Hypothalamus (tissue), 51 donors: ENCODE measurements at places on chromosomes 7 and 10.

- DNase-seq = no peak
Observed at GRCh38 chr10:4450981-4451908, 374.8 kb upstream of the AKR1E2 start.

GRCh38 chr10:44311563-44312051, 73.3 kb downstream of the CXCL12 start:
- DNase-seq = no peak

- no peak for DNase-seq
Observed at GRCh38 chr7:70582927-70583895, 548.7 kb upstream of the GALNT17 start.

GRCh38 chr10:121766426-121766825, 161.4 kb downstream of the ATE1 start:
- DNase-seq = no peak

GRCh38 chr7:55030314-55030713, 11.5 kb downstream of the EGFR start:
- DNase-seq = no peak

DNA sequence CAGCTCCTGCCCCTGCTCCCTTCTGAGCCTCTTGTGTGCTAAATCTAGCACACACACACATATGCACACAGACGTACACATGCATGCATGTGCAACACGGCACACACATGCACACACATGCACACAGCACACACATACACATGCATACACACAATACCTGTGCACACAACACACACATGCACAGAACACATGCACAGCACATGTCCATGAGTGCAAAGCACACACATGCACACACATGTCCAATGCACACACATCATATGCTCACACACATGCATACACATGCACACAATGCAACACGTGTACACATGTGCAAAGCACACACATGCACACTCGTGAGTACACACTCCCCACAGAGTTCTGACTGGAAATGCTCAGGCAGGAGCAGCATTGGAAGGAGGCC, 115.0 kb downstream of the WDR37 start:
- no peak for DNase-seq

DNA sequence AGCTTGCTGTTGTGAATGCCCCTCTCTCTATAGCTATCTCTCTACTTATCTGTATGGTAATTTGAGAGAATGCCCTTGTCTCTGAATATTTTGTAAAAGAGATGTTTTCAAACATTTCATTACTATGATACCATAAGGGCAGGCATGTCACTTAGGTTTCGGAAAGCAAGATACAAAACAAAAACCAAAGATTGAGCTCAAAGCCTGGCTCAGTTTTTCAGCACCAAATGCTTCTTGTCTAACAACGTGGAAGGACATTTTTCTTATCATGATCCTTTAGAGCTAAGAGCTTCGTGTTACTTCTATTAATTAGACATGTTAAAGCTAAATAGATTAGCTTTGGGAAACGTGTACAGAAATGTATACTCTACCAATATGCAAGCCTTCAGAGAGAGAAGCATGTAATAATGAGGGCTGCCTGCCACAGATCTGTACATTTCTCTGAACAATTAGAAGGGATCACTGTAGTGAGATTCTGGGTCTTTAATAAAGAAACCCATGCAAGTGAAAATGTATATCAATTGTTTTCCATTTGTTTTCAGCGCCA, 148.9 kb downstream of the ARID5B start:
- no peak for DNase-seq

DNA sequence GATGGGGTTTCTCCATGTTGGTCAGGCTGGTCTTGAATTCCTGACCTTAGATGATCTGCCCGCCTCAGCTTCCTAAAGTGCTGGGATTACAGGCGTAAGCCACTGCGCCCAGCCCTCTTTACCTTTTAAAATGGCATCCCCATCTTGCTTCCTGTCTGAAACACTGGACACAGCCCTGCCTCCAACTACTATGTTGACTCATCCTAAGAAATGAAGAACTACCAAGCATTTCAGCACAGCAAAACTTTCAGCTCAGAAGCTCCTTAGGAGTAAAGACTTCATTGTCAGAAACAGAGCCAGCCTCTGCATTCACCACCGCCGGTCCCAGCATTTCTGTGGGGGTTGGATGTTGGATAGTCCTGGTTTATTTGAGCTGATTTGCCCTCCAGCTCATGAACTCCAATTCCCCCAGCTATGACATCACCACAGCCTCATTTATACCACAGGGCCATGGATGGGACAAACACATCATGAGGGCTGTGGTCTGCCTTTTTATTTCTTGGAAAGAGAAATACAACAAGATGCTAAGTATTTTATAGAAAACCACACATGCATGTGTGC, 123.5 kb downstream of the ADCY1 start:
- DNase-seq = no peak

DNA sequence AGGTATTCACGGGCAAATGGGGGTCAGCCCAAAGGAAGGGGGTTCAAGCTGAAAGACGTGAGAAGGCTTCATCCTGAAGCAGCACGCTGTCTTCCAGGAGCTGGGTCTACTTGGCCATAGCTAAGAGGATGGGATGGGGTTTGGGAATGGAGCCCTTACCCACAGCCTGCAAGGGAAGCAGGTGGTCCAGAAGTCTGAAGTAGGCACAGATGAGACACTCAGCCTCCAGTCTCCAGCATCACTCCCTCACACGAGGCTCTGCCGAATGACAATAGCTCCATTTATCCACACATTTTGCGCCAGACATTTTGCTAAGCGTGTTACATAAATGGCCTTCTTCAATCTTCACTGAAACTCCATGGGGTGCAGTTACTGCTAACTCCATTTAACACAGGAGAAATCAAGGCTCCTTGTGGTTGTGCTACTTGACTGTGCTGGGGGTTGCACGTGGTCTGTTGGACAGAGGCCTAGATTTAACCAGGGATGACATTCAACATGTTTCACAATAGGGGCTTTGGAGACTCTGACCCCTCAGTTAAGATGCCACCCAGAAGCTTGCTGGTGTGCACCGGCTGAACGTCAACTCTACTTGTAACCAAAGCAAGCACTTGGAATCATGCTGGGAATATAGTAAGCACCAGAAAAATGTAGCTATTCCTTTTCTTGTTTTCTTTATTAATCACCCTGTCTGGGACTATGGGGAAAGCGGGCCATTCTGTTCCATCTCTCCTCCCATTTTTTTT, 85.3 kb downstream of the FAM241B start:
- no peak for DNase-seq

DNA sequence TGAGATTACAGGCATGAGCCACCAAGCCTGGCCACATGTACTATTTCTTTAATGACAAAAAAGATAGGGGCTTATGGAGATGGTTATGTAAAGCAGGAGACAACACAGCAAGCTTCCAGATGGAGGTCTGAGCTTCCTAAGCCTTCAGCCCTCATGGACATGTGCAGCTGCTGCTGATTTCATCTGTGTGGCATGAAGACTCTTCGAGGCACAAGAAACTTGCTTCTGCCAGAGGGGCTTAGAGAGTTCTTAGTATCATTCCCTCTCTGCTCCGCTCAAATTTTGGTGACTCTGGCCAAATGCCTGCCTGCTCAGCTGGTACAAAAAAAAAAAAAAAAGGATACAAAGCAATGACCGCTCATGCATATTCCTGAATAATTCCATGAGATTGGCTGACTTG, 552.5 kb downstream of the TYW1 start:
- no peak for DNase-seq

GRCh38 chr10:89301721-89302445, at the start of gene IFIT2:
TSS of gene IFIT2 (plus strand) at chr10:89302046. CDS start at chr10:89302124, 78 bp downstream.
- DNase-seq = no peak

- no peak for DNase-seq
Observed at GRCh38 chr10:28930514-28931495, 253.5 kb downstream of the BAMBI start.

DNA sequence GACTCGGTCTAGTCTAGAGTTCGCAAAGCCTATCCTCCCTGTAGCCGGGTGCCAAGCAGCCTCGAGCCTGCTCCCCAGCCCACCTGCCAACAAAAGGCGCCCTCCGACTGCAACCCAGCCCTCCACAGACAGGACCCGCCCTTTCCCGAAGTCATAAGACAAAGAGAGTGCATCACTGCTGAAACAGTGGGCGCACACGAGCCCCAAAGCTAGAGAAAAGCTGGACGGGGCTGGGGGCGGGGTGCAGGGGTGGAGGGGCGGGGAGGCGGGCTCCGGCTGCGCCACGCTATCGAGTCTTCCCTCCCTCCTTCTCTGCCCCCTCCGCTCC, 622 bp upstream of the COL1A2 start:
- no peak for DNase-seq

DNA sequence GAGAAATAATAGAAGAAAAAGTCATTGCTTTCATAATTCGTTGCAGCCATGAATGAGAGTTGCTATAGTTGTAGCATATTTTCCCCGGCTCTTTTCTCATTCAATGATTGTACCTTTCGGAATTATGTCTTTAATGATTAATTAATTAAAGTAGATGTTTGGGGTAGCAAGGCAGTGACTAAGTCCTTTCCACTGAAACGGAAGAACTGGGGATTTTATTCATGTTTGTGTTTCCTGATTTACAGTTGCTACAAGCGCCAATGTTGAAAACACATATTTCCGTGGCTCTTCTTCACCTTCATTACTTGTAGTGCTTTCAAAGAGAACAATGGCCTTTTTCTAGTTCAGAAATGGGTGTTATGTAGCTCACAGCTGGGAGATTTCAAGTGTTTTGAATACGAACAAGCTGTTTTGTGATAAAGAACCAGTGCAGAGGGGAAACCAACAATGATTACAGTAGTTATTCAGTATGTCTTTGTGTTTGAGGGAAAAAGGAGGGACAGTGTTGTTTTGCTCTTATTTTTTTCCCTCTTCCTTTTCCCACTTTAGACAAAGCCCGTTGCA, 153.5 kb downstream of the NSUN6 start:
- DNase-seq = no peak

- no peak for DNase-seq
Observed at GRCh38 chr7:23369100-23369499, 70.0 kb downstream of the MALSU1 start.

GRCh38 chr7:133389727-133390126, 136.8 kb downstream of the EXOC4 start:
- no peak for DNase-seq

GRCh38 chr10:2464483-2464882, 602.9 kb upstream of the PFKP start:
- DNase-seq = no peak

DNA sequence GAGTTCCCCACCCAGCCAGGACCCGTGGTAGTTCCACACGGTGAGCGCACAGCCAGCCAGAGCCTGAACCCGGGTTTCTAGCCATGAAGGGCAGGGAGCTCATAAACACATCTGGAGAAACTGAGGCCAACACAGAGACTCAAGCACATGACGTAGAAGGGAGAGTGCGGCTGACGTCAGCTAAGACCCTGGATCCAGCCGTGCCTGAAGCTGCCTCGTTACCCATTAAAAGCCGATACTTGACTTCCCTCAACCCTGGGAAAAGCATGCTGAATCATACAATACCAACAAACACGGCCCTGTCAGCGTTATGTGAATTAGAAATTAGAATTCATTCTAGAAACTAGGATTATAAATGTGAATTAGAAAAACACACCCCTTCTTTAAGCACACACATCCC, 65.2 kb upstream of the PDGFA start:
- no peak for DNase-seq

DNA sequence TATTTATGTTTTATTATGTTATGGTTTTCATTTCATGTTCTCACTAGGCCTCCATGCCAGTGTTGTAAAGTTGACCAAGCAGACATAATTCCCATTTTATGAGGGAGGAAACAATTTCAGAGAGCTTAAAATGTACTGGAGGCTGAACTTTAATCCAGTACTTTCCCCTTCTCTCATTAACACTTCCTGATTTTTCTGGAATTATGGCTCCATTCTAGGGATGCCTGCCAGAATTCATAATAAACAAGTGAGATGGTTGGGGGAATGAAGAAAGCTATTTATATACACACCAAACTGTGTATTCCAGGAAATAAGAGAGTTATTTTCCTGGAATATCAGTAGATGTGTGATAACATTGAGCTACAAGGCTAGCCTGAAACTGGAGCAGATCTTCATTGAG, 6.9 kb downstream of the TMEM236 start:
- no peak for DNase-seq

DNA sequence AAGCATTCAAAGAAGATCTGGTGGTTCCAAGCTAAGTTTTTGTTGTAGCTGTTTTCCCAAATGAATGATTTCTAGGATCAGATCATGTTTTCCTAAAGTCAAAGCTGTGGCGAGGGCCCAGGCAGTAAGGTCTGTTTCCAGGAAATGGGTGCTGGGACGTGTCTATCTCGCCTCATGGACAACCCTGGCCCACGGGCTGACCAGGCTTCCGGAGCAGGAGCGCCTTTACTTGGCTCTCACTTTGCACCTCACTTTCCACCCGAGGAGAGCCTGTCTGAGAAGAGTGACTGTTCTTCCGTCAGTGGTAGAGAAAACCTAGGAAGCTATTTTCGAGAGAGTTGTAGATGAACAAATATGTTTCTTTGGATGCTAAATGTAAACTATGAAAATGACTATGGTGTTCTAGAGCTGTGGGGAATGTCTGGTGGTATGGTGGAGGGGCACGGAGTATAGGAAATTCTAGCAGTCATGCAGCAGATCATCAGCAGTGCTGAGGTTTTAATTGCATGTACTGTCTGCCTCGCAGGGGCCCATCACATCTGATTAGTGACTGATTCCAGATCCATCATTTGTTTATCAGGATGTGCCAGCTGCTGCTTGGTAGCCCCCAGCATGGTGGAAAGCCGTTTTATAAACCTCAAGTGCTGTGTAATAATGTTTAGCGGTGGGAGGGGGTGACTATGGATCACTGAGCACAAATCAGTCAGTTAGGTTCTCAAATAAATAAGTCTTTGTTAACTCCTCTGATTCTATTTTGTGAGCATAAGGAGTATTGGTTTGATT, 66.6 kb downstream of the VWC2 start:
- DNase-seq = no peak

DNA sequence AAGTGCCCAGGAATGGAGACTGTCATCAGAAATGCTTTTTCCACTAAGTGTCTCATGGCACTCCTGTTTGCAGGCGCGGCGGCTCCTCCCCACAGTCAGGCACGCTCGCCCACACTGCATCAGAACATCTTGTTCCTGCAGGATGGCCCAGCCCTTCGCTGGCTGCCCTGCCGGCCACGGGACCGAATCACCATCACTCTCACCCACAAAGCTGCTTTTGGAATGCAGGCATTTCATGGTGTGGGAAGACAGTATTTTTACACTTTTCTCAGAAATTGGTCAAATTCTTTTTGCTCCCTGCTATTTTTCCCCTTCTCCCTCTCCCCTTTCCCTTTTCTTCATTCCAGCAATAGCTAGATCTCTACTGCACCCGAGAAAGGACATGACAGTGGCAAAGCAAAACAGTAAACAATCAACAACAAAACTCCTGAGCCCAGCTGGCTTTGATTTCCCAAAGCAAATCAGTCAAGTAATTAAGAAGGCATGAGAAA, 176.1 kb upstream of the TNS3 start:
- DNase-seq = no peak
